Activated CD4-positive, alpha-beta memory T cell treated with anti-CD3 and anti-CD28 coated beads, Interleukin-2, amount 10 ng/mL, durations not matched to agents 7 days and 5 days (primary cell): ENCODE measurements at places on chromosomes 13 and 19.

DNA sequence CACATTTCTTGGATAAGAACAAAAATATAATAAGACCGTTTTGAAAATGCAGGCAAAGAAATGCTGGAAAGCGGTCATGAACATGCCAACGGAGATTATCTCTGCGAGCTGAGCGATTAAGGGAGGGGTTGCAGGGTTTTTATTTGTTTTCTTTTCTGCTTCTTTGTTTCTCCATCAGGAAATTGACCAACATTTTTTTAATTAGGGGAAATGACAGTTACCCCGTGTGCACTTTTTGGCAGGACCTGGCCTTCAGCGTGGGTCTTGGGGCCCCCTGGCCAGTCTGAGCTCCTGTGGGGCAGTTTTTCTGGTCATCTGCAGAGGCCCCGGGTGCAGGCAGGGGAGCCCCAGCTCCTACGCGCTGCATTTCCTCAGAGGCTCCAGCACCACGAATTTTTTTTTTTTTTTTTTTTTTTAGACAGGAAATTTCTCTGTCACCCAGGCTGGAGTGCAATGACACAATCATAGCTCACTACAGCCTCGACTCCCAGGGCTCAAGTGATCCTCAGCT lies 31.3 kb upstream of the HOMER3 start:
- DNase-seq, result no peak

DNA sequence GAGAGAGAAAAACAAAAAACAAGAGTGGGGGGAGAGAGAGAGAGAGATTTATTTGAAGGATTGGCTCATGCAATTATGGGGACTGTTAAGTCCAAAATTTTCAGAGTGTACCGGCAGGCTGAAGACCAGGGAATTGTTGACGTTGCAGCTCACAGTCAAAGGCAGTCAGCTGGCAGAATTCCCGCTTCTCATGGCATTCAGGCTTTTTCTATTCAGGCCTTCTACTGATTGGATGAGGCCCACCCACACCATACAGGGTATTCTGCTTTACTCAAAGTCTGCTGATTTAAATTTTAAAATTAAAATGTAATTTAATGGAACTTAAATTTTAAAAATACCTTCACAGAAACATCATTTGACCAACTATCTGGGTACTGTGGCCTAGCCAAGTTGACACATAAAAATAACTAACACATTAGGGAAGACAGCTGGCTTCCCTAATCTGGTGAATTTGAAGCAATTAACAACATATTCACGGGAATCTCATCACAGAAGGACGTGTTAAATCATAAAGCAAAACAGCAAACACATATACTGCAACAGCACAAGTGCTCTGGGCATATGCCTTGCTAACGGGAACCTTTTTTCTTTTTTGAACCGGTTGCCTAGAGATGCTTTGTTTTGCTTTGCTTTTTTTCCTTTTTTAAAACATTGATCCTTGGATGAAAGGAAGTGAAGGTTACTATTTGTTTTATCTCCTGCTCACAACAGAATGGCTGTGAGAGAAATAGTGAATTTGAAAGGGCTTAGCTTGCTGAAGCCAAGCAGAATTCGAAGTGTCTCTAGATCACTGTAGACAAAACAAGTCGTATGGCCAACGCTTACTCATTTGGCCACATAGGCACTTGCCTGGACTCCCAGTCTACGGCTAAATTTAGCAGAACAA lies 505.1 kb downstream of the IRS2 start:
- DNase-seq, result no peak

- DNase-seq, result no peak
Observed at GRCh38 chr19:18893587-18894253, 2.2 kb downstream of the CERS1 start.

DNA sequence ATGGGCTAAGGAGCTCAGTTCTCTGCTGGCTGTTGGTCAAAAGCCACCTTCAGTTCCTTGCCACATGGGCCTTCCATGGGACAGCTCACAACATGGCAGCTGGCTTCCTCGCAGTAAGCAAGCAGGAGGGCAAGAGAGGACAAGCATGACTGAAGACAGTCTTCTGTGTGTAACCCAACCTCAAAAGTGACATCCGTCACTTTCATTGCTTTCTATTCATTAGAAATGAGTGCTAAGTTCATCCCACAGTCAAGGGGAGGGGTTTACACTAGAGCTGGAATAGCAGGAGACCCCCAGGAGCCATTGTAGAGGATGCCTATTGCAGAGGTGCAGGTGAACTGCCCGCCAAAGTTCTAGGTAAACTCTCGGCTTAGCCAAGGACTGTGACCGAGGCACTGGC lies 163.3 kb downstream of the NUFIP1 start:
- DNase-seq, result no peak

DNA sequence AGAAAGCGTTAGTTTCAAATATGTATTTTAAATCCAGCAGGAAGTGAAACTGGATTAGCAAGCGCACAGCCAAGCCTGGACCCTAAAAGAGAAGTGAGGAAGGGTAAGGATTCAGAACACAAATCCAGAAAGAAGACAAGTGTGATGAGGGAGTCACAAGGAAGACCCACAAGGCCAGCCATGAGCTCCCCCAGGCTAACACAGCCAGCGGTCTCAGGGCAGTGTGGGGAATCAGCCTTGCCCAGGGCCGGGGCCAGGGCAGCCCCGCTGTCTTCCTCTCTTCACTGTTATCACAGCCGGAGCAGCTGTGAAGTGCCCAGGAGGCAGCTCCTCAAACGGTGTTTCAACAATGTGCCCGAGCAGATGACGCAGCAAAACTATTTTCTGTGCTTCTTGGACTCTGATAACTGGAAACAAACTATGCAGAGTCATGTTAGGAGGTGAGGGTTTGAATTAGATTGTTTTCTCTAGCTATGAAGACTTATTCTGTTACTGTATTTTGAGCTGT lies 12.2 kb upstream of the CDC16 start:
- no peak for DNase-seq

DNA sequence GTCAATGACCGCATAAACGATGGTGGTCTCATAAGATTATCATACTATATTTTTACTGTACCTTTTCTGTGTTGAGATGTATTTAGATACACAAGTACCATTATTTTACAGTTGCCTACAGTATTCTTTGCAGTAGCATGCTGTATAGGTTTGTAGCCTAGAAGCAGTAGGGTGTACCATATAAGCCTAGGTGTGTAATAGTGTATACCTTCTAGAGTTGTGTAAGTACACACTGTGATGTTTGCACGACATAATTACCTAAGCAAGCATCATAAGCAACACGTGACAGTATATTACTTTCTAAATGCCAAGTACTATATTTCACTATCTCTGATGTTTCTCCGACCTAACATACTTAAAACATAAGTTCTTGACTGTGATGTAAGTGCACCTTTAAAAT lies 2.7 kb downstream of the LPAR6 start:
- no peak for DNase-seq

- DNase-seq, result no peak
Observed at GRCh38 chr13:75769141-75769905, 133.2 kb downstream of the LMO7 start.

GRCh38 chr19:24059563-24060295 lies 27.3 kb upstream of the ZNF254 start:
- no peak for DNase-seq
